ENCODE measurements at places on chromosomes 5 and 9.

- no peak for DNase-seq
Observed at GRCh38 chr9:32918628-32919027, 82.8 kb downstream of the APTX start.

GRCh38 chr5:157816682-157817386 is 42.1 kb downstream of the CLINT1 start:
- peak; percentile 17 for DNase-seq

GRCh38 chr5:34021334-34021733 is 13.5 kb upstream of the AMACR start:
- DNase-seq = no peak

DNA sequence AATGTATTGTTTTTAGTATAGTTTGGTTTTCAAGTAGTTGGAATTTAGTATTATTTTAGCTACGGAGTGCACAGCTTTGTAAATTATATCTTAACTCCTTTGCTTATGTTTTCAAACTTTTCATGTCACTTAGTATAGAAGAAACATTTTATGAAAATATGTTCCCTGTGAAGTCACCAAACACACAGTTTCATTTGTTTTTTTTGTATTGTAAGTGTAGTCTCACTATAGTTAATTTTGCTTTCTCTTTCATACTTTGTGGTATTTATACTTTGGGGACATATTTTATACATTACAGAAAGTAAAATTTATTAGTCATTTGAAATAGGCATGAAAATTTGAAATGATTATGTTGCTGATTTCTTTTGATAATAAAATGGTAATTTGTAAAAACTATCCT is 5.0 kb downstream of the CHSY3 start:
- no peak for DNase-seq

DNA sequence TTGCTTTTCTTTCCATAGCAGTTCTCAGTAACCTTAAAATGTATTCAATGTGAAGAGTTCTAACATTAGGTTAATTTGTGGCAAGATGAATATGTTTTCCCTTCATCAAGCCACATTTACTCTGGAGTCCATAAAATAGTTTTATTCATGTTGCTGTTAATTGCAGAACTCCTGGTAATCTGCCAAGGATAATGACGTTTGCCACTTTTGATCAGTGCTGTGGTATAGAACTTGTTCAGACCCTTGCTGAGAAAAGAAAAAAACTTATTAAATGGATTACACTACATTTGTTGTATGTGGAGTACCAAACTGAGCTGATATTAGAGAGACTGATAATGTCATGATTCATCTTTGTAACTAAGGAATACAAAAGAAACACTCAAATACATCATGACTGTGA is 212.4 kb upstream of the DMAC1 start:
- no peak for DNase-seq

DNA sequence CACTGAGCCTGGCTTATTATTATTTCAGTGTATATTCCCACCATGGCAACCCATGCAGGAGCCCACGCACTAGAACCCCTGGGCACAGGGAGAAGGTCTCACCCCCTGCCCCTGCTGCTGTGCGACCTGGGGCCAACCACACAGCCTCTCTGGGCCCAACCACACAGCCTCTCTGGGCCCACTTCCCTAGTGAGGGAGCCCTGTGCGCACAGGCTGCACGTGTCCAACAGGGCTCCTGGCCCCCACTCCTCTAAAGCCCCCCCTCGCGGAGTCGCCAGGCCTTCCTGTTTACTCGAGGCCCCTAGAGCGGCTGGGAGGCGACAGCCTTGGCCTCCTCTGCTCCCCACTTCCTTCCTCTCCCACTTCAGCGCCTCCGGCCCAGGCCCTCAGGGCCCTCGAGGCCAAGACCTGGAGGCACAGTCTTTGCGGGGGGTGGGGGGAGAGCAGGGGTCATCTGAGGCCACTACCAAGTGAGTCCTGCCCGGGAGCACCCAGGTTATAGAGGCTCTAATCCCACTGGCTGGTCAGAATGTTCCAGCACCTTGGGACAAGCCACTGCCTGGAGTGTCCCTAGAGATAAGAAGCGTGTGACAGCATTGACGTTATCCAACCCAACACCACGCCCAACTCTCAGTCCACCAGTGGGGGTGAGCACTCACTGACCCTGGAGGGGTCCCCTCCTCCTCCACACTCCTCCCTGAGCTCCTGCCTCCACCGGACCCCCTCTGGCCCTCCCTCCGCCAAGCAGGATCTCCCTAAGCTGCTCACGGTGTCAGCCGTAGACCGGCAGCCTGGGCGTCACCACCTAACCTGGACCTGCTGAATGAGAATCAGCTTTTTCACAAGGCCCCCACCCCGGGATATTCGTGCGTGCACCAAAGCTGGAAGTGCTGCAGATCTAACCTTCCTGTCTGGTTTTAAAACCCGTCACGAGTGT is 7.9 kb upstream of the ENG start:
- no peak for DNase-seq

GRCh38 chr9:93904649-93905472 is 50.3 kb downstream of the BARX1 start:
- no peak for DNase-seq

GRCh38 chr5:106380736-106381135 is 1290.0 kb downstream of the EFNA5 start:
- DNase-seq = peak; percentile 0

- DNase-seq = peak; percentile 16
Observed at GRCh38 chr5:175253597-175253996, 190.4 kb downstream of the DRD1 start.

DNA sequence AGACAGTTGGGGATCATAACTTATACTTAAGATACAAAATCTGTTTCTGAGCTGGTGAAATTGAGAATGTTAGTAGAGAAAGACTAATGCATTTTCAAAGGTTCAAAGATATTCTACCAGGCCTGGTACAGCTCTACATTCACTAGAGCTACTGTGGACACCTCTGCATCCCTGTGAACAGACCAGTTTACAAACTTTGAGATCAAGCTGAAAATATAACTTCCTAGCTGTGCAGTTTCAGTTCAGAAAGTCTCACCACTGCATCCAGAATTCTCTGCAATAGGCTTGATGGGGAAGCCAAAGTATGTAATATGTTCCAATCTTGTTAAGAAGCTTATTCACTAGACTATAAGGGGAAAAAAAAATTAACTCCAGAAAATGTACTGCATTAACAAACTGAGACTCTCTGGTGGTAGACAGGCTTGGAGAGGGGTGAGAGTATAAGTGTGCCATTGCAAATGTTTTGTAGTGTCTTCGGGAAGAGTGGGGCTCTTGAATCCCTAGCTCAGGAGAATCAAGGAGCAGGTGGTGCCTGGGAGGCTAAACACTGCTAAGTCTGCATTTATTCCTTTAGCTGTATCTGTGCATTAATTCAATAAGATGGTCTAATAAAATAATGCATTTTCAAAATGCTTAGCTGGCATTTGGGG is 671.9 kb downstream of the NR2F1-AS1 start:
- DNase-seq = no peak

GRCh38 chr9:112867275-112867991 is 23.2 kb downstream of the SLC46A2 start:
- peak; percentile 93 for DNase-seq

- no peak for DNase-seq
Observed at GRCh38 chr5:179297486-179298180, 47.6 kb downstream of the ADAMTS2 start.

DNA sequence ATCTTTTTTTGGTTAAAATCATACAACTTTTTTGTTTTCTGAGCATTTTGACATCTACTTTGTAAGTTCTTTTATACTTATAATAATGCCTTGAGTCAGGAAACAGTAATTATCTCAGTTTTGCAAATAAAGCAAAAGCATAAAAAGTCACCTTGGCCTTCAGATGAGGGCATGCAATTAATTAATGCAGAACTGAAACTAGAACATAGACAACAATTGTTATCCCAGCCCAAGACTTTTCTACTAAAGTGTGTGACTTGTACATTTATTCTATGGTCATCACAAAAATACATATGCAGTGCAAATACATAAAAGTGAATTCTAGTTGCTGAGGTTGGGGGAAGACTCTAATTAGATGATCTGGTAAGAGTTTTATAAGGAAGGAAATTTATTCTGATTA is 179.9 kb downstream of the ST8SIA4 start:
- no peak for DNase-seq

- no peak for DNase-seq
Observed at GRCh38 chr9:99090336-99091130, 14.4 kb upstream of the TGFBR1 start.

DNA sequence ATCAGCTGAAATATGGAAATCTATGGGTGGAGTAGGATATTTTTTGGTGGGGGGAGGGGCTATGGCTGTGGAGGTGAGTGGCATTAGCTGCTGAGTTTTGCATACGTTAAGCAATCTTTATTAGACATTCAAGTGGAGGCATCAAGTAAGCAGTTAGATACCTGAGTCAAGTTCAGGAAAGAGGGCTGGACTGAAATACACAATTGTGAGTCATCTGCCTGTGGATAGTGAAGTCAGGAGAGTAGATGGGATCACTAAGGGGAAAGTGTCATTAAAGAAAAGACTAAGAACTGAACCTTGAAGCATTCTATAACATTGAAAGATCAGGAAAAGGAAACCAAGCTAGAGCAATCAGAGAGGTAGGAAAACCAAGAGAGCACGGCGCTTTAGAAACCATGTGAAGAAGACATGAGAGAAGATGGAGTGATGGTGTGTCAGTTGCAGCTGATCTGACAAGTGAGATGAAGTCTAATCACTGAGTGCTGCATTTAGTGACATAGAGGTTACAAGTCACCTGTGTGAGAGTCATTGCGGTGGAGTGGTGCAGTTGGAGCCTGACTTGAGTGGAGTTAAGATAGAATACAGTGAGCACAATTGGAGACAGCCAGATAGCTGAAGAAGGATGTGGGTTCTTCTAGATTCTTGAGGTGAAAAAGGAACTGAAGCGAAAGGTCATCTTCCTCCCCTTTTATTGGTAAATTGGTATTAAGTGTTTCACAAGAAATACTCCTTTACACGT is 88.7 kb downstream of the PIP5K1B start:
- no peak for DNase-seq

DNA sequence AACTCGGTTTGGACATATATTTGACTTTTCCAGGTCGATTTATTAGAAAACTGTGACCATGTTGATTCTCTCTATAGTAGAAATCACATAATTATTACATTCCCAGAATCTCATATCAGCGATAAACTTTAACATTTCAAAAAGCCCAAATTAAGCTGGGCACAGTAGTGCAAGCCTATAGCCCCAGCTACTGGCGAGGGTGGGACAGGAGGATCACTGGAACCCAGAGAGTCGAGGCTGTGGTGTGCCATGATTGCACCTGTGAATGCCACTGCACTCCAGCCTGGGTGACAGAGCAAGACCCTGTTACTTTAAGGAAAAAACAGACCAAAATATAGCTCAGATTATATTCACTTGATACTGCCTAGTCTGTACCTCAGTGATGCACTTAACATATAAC is 128.9 kb downstream of the CPLANE1 start:
- DNase-seq = no peak

GRCh38 chr5:64040490-64040889 is 78.2 kb upstream of the HTR1A start:
- no peak for DNase-seq

- no peak for DNase-seq
Observed at GRCh38 chr5:123455640-123456039, 32.4 kb upstream of the CEP120 start.

- DNase-seq = no peak
Observed at GRCh38 chr5:168193493-168194250, 97.8 kb upstream of the WWC1 start.

- no peak for DNase-seq
Observed at GRCh38 chr9:76729980-76730737, 34.1 kb upstream of the PCA3 start.

DNA sequence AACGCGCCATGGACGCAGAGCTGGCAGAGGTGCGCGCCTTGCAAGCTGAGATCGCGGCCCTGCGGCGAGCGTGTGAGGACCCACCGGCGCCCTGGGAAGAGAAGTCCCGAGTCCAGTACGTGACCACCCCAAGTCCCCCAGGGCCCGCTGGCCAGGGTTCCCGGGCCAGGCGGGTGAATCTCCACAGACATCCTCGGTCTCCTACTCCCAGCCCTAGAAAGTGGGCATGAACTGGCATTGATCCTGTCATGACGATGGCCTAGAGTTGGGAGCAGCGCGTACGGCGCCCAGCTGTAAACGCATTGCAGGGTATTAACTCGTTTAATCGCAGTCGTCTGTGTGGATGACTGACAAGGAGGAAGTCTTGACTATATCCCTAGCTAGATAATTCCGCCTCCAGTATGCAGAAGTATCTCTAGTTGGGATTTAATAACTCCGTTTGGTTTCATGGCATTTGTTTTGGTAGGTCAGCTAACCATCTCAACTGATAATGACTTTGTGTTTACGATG is 293 bp downstream of the CENPP start:
- DNase-seq = no peak

DNA sequence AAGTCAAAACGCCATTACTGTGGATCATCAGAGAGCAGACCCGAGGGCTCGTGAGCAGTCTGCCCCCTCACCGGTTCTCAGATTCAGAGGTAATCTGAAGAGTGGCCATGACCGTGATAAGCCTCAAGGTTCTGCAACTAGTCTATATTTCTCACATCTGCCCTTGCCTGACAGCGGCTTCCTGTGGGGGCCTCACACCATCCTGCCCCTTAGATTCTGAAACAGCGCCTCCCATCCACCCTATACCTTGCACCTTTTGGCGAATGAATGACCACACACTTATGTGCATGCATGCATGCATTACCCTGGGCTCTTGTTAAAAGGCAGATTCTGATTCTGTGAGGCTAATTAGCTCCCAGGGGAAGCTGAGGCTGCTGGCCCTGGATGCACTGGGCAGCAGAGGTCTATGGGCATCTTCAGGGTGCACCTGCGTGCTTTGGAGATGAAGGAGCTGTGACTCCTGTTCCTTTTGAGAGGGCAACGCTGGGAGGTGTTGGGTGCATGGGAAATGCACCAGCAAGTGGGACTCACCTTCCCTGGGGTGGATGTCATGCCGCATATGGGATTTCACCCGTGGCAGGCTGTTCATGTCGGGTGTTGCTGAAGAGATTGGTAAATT is 7.8 kb upstream of the GADD45G start:
- no peak for DNase-seq

GRCh38 chr9:79034583-79034982 is 537.2 kb upstream of the TLE4 start:
- no peak for DNase-seq

DNA sequence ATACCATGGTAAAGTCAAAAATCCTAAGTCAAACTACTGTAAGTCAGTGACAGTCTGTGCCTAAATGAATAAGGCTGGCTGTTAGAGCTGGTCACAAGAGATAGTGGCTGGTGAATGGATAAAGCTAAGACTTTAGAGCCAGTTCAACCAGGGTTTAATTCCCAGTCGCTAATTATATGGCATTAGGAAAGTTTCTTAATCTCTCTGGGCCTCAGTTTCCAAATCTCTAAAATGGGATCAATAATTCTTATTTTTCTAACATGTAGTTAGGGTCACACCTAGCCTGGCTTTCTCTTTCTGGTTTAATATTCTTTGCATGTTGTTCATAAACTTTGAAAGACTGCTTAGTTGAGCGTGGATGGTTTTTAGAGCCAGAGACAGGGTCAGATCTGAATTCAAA is 64.8 kb downstream of the SMIM15 start:
- no peak for DNase-seq

DNA sequence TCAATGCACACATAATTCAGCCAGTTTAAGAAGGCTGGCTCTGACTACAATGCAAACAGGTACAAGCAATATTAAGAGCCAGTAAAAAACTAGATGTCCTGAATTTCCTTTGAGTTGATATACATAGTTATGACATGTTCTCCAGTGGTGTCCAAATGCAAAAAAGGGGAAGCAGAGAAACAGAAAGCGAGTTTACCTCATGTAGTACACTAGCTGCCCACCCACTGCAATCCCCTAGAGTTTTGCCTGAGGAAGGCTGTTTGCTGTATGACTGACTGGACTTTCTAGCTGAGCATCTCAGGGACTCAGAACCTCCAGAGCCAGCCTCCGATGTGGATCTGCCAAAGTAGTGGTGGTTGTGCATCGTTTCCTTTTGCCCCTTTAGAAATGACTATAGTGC is 44.8 kb upstream of the SLC1A3 start:
- DNase-seq = no peak

Data from EL (cell line).